Fibroblast of villous mesenchyme (primary cell): ENCODE measurements at places on chromosomes 2 and 18.
A peak's percentile ranks its signal among the peaks of the same experiment; 100 is the strongest.

DNA sequence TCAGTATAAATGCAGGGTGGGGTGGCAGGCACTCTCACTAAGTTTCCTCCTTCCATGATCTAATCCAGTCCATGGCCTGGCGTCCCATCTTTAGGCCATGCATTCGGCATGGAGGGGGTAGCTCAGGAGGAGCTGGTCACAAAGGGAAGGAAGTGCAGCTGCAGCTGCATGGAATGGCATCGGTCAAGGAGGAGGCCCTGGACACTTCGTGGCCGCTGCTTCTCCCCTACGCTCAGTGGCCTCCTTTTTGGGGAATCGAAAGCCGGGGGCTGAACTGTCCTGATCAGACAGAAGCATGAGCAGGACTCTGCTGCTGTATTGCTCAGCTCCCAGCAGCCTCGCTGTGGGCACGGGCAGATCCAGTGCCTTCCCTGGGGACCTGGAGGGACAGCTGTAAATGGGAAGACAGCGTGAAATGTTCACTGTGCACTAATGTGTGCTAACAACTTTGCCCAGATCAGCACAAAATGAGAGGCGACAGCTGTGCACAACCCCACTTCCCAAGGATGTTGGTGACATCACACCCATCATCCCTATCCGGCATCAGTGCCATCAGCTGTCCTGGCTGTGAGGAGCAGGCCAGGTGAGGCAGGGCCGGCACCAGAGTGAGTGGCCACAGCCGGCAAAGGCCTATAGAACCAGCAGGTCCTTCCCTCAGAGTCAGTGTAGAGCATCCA, 520.1 kb upstream of the RAB6C start:
- DNase-seq, result no peak

GRCh38 chr2:176151442-176152287, at the start of gene HOXD4:
Gene HOXD4 (plus strand): TSS chr2:176151550. CDS start chr2:176151634, 84 bp downstream.
- no peak for DNase-seq

DNA sequence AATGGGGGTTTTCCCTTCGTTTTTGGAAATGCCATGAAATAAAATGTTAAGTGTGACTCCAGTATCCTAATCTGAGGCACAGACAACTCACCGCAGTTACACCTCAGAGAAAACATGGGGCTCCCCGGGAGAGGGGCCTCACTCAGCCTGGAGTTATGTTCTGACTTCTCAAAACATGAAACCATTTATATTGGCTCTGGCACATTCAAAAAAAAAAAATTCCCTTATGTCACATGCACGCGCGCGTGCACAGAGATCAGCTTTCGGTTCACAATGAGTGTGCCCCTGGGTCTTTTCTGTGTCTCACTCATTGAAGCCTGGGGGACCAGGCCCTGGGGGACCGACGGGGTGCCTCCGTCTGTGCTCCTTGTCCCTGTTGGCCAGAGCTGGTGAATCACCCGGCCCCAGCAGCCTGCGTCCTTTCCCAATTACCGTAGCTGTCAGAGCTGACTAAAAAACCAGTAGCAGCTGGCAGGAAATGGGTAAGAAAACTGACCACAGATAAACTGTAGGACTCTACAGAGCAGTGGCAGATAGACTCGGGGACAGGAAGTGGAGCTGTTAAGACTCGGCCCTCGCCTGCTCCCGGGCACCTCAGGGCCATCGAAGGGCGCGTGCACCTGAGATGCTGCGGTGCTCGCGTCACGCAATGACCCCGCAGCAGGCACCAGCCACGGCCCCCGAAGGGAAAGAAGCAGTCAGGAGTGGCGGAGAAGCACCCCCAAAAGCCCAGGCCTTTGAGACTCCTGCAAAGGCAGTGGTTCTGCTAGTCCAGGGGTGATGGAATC, 138.3 kb upstream of the ID2 start:
- DNase-seq, result peak; percentile 80

DNA sequence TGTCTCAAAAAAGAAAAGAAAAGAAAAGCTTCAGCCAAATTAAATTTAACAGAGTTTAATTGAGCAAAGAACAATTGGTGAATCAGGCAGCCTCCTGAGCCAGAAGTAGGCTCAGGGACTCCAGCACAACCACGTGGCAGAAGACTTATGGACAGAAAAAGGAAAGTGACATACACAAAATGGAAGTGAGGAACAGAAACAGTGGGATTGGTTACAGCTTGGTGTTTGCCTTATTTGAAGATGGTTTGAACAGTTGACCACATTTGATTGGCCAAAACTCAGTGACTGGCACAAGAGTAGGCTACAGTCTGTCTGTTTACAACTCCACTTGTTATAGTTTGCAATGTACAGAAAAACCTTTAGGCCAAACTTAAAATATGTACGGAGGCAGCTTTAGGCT, 83.1 kb downstream of the SOCS6 start:
- no peak for DNase-seq

DNA sequence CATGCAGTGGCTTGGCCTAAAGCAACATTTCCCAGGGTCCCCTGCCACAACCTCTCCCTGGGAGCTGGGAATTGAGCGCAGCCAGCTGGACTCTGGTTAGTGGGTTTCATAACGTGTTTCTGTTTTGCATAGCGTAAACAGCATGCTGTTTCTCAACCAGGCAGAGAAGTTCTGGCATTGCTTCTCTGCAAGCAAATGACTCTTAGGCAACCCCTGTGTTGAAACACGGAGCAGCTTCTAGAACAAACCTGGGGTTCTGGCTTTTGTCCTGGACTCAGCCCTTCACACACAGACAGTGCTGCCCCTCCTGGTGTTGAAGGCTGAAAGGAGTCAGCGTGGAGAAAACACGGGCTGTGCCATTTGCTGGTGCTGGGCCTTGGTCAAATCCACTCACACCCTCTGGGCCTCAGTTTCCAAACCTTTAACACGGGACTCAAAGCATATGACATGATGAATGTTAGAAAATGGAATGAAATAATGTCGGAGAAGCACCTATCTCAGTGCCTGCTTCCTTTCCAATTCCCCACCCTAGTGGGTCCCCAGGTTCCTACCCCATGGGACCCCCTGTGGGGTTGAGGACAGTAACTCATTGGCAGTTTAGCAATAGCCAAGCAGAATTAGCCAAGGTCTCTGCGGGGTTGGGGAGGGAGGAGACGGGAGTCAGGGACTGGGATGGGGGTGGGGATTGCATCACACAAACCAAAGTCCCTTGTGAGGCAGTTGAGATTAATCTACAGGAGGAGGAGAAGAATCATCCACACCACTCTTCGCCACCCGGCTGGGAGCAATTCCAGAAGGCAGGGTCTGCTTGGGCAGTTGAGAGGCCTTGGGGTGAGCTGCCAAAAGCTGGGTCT, 30.2 kb upstream of the IL1R2 start:
- peak; percentile 100 for DNase-seq

GRCh38 chr18:32847691-32848090, 74.9 kb upstream of the KLHL14 start:
- DNase-seq, result no peak

GRCh38 chr18:13392899-13393298, 174.3 kb downstream of the LDLRAD4 start:
- DNase-seq, result no peak

DNA sequence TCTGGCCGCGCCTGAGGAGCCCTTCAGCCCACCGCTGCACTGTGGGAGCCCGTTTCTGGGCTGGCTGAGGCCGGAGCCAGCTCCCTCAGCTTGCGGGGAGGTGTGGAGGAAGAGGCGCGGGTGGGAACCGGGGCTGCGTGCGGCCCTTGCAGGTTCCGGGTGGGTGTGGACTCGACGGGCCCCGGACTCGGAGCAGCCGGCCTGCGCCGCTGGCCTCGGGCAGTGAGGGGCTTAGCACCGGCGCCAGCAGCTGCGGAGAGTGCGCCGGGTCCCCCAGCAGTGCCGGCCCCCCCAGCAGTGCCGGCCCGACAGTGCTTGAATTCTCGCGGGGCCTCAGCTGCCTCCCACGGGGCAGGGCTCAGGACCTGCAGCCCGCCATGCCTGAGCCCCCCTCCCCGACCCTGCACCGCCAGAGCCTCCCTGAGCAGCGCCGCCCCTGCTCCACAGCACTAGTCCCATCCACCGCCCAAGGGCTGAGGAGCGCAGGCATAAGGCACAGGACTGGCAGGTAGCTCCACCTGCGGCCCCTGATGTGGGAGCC, 534.2 kb downstream of the ZNF804A start:
- no peak for DNase-seq

GRCh38 chr2:174570318-174570958, 27.2 kb downstream of the WIPF1 start:
- DNase-seq, result no peak

DNA sequence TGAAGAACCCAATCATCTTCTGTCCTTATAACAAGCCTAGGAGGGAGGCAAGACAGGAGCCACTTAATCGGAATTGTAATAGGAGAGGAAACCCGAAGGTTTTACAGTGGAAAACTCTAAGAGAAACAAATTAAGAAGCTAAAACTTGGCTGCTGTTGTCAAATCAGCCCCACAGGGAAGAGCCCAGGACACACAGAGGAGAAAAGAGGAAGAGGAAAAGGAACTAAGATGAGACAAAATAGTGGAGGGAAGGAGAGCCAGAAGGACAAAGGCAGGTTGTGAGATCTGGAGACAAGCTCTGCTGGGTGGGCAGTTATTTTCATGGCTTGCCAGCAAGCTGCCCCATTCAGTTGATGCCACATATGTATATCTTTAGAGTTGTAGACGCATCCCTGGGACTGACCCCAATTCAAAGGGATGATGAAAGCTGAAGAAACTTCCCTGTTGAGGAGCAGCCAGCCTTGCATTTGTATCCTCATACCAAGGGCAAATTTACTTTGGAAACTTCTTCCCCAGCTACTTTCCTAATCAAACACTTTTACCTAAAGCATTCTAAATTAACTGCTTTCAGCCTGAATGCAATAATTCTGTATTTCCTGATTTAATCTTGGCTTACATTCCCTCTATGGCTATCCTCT, 499.8 kb upstream of the MEIS1 start:
- DNase-seq, result no peak

GRCh38 chr2:96156011-96156820, 11.0 kb upstream of the DUSP2 start:
- DNase-seq, result no peak

DNA sequence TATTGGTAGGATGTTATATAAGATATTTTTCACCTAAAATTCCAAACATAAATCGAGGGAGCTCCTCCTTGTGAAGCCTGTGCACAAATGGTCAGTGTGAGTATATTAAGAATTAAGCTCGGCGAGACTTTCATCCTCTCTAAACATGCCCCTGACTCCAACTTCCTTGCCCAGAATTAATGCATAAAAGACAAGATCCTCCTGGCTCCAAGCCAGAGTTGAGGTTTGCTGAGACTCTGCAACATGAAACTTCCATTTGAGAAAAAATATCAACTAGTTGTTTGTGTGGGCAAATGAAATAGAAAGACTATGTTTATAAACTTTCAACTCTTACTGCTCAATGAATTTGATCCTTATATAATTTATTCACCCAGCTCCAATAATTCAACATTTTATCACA, 68.1 kb downstream of the CCDC178 start:
- DNase-seq, result peak; percentile 1

DNA sequence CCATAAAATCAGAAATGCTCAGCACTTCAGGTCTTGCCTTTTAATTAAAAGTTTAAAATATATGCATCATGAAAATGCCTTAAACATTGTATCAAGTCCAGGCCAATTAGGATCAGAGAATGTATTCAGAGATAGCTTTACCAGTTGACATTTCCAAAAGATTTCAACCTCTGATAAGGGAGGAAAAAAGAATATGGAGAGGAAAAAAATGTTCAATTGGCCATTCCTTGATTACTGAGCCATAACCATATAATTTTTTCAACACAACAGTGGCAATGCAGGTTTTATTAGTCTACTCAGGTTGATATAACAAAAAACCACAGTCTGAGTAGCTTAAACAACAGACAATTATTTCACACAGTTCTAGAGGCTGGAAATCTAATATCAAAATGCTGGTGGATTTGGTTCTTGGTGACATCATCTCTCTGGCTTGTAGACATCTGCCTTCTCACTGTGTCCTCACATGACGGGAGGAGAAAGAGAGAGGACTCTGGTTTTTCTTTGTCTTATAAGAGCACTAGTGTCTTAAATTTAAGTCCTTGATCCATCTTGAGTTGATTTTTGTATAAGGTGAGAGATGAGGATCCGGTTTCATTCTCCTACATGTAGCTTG, 111.9 kb downstream of the IRS1 start:
- no peak for DNase-seq

GRCh38 chr2:137048455-137048854, 283.1 kb downstream of the THSD7B start:
- no peak for DNase-seq

- DNase-seq, result no peak
Observed at GRCh38 chr2:903223-903900, 47.3 kb upstream of the SNTG2 start.

- DNase-seq, result no peak
Observed at GRCh38 chr18:13621886-13622619, 104.3 kb downstream of the FAM210A start.

GRCh38 chr2:1781291-1782080, 37.2 kb upstream of the PXDN start:
- DNase-seq, result no peak

DNA sequence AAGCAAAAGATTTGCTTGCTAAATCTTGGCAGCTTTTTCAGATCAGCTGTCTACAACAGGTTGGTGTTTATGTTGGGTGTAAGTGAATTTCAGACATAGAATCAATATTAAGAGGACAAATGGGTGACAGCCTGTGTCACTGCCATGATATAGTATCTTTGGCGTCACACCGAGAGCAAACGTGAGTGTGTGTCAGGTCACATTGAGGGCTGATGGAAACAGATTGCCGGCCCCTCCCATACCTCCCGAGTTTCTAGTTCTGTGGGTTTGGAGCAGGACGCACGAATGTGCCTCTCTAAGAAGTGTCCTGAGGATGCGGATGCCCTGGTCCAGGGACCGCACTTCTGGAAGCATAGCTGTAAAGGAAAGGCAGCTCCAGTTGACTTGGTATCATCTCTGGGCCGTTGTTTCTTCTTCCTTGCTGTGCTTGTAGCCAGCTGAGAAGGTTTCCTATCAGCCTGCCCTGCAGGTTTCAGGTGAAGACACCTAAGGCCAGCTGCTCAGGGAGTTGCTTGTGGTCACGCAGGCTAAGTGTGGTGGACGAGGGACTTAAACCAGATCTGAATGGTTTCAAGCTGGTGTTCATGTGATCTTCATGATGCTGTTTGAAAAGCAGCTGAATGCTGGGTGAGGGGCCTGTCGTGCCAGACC, 6.4 kb downstream of the AGAP1 start:
- no peak for DNase-seq

- DNase-seq, result peak; percentile 56
Observed at GRCh38 chr2:74632209-74632938, 15.8 kb downstream of the M1AP start.
